ENCODE measurements at places on chromosomes 1 and 21.

DNA sequence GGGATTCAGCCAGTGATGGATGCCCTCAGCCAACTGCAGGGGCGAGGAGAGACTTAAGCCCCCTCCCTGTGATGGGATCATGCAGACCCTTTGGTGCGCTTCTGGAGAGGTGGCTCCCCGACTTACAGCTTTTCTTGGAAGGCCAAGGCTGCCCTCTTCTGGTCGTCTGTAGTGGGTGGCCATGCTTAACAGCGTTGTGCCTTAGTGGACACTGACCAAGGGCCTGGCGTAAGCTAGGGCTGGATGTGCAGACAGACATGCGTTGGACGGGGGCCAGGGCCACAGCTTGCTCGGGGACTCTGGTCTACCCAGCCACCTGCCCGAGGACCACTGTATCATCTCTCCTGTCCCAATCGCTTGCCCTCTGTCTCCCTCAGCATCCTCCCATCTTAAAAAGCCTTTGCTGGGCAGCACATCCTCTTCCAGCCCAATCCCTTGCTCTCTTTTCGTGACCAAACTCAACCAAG is 5.5 kb downstream of the AZIN2 start:
- DNase-seq, result no peak

DNA sequence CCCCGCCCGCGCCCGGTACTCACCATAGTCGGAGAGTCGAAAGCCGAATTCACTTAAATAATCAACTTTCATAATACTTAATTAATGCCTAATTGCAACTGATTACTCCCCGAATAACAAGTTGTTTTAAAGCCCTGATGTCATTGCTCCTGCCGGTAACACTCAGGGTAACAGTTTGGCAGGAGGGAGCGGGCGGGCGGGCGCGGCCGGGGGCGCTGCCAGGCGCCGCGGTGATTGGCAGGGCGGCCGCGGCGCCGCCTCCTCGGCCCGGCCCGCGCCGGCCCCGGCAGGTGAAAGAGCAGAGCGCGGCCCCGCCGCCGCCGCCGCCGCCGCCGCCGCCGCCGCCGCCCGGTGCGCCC is 102.2 kb downstream of the CASZ1 start:
- peak; percentile 66 for DNase-seq

GRCh38 chr1:197948926-197949899 is 32.0 kb downstream of the LHX9 start:
- peak; percentile 11 for DNase-seq

DNA sequence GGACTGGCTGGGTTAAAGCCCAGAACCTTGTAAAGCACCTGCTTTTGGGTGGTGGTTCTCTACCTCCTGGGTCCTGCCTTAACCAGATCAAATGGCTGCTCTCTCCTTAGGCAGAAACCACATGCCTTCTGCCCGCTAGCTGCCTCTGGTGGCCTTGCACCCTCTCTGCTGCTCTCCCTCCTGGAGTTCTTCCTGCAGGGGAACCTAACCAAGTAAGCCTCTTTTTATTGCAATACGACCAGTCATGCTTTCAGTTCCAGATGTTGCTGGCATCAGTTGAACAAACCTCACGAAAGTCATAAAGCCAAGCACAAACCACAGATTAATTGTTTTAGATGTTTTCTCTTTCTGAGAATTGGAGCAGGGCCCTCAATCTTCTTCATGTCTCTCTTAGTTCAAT is 118.9 kb downstream of the GDAP2 start:
- DNase-seq, result no peak

GRCh38 chr1:145729196-145729595 is 9.9 kb downstream of the CD160 start:
- no peak for DNase-seq

- DNase-seq, result no peak
Observed at GRCh38 chr1:75672528-75673393, 51.7 kb upstream of the ACADM start.

- DNase-seq, result no peak
Observed at GRCh38 chr1:64038965-64039364, 164.5 kb upstream of the UBE2U start.

DNA sequence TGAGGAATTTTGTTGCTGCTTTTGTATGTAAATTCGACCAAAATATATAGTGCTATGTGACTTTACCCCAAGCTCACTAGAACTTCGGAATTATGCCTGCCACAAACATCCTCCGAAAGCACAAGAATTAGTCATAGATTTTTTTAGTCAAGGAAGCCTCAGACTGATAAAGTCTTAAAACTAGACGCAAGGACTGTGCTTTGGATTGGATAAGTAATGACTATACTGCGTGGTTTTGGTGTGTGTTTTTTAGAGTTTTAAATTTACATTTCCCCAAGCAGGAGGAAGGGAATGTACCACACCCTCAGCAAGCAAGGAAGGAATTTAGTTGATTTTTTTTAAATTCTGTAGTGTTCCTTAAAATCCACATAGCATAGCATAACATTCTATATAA is 10.3 kb downstream of the WLS start:
- no peak for DNase-seq

DNA sequence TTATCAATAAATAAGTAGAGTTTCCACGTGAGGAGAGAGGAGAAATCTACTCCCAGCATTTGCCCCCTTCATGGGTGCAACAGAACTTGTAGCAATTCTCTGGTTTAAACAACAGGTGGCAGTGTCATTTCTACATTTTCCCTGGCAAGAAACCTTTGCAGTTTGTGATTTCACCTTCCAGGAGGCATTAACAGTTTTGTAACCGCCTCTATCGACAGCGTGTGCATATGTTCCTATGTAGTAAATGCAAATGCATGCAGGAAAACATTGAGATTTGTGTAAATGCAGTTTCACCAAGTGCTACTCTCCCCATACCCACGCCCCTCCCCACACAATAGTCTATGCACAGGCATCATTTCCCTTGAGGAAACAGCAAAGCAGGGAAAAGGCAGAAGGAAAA is 494.7 kb downstream of the SMYD3 start:
- DNase-seq, result no peak

- no peak for DNase-seq
Observed at GRCh38 chr1:165717918-165718515, 19.7 kb upstream of the ALDH9A1 start.

DNA sequence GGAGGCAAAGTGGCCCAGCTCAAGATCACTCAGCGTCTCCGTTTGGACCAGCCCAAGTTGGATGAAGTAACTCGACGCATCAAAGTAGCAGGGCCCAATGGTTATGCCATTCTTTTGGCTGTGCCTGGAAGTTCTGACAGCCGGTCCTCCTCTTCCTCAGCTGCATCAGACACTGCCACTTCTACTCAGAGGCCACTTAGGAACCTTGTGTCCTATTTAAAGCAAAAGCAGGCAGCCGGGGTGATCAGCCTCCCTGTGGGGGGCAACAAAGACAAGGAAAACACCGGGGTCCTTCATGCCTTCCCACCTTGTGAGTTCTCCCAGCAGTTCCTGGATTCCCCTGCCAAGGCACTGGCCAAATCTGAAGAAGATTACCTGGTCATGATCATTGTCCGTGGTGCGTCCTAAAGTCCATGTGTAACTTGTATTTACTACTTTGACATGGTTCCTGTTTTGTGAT is 2.7 kb downstream of the RBM15 start:
- DNase-seq, result no peak

DNA sequence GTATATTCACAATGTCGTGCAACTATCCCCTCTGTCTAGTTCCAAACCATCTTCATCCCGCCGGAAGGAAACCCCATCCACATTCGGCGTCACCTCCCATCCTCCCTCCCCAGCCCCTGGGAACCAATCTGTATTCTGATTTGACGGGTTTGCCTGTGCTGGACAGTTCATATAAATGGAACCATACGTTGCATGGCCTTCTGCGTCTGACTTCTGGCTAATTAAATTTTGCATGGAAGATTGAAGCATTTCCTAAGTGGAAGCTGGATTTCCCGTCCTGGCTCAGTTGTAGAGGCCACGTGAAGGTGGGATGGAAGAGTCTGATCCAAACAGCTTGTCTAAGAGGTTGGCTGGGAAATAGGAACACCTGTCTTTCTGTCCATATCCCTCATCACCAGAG is 14.6 kb downstream of the SPSB1 start:
- no peak for DNase-seq

DNA sequence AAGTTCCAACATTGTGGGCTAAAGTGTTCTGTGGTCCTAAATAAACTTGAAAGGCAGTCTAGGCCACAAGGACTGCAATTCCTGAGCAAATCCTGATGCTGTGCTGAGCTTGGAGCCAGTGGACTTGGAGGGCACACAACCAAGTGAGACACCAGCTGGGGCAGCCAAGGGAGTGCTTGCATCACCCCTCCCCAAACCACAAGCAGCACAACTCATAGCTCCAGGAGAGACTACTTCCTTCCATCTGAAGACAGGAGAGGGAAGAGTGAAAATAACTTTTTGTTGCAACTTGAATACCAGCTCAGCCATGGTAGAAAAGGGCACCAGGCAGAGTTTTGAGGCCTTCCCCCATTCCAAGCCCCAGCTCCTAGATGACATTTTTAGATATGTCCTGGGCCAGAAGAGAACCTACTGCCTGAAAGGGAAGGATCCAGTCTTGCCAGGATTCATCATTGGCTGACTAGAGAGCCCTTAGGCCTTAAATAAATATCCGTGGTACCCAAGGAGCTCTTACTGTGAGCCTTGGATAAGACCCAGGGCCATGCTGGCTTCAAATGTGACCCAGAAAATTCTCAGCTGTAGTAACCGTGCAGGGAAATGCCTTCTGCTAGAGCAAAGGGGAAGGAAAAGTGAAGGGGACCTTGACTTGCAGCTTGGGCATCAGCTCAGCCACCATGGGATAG is 35.4 kb upstream of the LRRC8B start:
- DNase-seq, result no peak

- DNase-seq, result no peak
Observed at GRCh38 chr1:43044572-43045361, 86.1 kb upstream of the SLC2A1 start.

DNA sequence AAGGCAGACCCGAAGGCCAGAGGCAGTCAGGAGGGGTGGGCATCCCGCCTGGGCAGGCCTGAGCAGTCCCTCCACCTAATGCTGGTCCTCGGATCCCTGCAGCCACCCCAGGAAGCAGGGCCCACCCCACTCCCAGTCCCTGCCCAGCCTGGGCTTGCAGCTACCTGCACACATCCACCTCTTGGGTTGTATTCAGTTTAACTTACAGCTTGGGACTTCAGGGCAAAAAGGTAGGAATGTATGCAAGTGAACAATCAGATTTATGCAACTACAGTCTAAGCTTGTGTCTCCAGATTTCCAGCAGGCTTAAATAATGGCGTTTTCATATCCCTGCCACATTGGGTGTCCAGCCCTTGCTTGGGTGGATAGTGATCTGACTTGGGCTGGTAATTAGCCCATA is 17.4 kb downstream of the LDLRAP1 start:
- no peak for DNase-seq

GRCh38 chr1:172351346-172351745 is 69.1 kb upstream of the C1orf105 start:
- no peak for DNase-seq

DNA sequence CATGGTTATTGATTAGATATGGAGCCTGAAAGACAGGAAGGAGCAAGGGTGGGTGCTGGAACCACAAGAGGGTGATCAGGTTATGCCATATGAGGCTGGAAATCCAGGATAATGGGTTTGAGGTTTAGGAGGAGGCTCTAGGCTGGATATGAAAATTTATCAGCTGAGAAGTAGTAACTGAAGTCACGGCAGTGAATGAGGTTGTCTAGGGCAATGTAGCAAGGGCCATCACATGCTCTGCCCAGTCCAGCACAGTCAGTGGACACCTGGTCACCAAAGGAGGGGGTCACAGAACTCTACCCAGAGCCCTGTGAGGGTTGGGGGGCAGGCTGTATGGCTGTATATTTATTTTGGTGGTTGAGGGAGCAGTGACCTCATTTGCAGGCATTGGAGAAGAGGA is 10.5 kb upstream of the TMEM61 start:
- no peak for DNase-seq

GRCh38 chr1:234593771-234594504 is 16.0 kb downstream of the IRF2BP2 start:
- no peak for DNase-seq

DNA sequence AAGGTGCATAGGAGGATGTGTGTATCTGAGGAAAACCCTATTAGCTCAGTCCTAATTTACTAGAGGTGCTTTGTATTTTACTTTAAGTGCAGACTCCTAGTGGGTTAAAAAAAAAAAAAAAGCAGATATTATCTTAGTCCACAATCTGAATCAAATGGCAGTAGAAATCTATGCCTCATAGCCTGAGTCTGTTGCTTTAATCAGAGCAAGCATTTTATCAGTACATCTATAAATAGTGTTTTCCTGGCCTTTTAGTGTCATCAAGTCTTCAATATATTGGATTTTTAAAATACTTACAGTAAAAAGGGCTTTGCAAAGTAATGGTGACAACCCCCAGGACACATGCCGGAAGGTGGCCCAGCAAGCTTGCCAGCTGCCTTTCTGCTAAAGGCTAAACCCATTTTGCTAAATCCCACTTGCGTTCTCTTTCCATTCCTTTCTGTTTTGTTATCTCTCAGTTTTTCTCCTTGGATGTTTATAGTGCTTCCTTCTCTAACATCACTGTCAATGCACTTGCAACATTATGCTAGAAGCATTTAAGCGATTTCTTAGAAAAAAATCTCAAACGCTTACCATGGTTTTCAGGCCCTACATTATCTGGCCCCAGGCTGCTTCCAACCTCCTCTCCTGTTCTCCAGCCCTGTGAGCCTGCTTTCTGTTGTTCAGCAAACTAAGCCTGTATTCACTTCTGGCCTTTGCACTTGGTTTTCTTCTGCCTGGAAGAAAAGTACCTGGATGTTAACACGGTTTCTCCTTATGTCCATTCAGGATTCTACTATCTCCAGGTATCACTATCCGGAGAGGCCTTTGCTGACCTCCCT is 206.3 kb downstream of the PDE4B start:
- no peak for DNase-seq

DNA sequence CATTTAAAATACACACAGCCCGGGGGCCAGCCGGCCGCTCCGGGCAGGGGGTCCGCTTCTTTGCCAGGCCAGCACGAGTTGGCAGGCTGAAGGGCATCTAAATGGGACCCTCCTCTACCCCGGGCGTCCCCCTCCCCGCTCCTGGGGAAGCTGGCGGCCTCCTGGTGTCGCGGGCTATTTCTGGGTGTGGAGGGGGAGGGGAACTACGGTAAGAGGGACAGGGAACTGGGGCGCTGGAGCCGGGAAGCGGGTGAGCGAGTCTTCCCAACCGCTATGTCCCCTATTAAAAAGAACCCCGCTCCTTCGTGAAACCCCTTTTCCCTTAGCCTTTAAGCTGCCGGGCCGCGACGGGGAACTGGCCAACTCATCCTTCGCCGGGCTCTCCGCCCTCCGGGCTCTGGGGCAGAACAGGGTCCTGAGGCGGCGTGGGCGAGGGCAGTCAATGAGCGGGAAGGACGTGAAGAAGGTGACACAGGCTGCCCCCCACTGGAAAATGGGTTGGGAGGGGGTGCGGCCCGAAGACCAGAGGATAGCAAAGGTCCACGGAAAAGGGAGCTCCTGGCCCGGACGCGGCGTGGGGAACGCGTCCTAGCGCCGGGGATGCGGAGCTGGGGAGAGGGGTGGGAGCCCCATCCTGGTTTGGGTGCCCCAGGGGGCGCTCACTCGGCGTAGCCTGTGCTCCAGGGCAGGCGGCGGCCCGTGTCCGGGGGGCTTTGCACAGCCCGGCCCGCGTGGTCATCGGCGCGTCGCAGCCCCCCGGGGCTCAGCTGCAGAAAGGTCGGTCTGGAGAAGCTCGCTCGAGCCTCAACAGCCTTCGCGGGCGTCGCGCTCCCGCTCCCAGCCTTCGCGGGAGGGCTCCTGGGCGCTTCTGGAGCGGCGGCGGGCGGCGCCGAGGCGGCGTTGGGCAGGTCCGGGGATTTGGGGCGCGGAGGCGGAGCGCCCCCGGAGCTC is 544 bp downstream of the PPM1J start:
- DNase-seq, result no peak

GRCh38 chr1:177310326-177310725 is 139.6 kb downstream of the BRINP2 start:
- DNase-seq, result no peak
